ENCODE measurements at places on chromosomes 3 and 15.

DNA sequence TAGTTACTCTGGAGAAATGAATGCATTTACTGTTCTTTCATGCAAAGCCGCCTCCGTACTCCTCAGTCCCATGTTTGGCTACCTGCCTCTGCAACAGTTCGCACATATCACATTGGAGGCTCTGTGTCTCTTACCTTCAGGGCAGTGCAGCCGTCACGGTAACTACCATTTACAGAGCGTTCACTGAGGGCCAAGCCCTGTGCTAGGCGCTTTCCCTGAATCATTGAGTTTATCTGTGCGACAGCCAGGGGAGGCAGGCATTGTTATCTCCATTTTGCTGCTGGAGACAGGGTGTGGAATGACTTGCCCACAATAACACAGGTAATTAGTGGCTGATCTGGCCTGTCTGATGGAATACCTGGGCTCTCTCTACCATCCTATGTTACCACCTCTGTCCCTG lies 115.0 kb downstream of the THSD4 start:
- no peak for DNase-seq

DNA sequence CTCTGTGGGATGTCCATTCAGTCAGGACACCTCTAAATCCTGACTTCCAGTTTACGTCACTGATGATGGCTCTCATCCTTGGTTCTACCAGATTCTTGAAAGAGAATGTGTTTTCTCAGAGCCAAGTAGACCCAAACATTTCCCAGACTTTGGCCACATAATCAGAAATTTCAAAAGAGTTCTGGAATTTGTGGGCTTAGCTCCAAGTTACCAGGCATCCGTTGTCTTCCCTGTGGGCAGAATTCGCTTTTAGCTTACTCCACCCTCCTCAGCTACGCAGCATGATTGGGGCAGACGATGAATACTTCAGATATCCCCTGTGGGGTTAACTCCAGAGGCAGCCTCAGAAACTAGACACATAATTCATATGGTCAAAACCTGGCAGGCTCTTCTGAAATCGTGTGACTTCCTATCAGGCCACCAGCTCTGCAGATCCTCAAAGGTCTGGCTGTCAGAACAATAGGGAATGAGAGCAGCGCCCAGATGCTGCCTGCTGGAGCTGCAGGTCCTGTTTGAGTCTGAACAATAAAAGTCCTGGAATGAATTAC lies 30.6 kb downstream of the CRTC3 start:
- no peak for DNase-seq

DNA sequence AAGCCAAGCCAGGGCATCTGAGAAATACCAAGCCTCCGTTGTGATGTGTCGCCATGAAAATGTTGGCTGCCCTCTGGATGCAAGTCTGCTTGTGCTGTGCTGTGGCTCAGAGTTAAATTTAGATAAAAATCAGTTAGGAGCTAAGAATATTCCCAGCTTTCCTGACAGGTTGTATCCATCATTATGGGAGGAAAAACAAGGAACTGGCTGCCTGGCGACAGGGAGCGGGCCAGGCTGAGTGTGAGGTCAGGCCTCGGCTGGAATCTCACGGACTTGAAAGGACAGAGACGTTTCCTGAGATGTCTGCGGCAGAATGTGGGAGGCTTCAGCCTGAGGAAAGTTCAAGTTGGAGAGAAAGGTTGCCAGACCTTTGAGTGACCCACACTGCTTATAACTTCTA lies 213.8 kb downstream of the THSD4 start:
- no peak for DNase-seq

DNA sequence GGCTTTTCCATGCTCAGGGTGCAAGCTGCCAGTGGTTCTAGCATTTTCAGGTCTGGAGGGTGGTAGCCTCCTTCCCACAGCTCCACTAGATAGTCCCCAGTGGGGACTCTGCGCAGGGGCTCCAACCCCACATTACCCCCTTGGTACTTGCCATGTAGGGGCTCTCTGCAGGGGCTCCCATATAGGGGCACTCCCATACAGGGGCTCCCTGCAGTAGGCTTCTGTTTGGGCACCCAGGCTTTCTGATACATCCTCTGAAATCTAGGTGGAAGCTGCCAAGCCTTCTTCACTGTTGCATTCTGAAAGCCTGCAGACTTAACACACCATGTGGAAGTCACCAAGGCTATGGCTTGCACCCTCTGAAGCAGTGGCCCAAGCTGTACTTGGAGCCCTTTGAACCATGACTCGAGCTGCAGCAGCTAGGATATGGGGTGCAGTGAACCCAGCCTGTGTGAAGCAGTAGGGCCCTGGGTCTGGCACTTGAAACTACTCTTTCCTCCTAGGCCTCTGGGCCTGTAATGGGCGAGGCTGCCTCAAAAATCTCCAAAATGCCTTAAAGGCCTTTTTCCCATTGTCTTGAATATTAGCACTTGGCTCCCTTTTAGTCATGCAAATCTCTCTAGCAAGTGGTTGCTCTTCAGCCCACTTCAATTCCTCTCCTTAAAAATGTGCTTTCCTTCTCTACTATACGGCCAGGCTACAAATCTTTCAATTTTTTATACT lies 96.4 kb downstream of the TPRA1 start:
- no peak for DNase-seq

- DNase-seq = peak; percentile 30
Observed at GRCh38 chr3:64856106-64856505, 168.3 kb upstream of the ADAMTS9 start.

- DNase-seq = no peak
Observed at GRCh38 chr3:72441284-72441994, 406.8 kb downstream of the SHQ1 start.

DNA sequence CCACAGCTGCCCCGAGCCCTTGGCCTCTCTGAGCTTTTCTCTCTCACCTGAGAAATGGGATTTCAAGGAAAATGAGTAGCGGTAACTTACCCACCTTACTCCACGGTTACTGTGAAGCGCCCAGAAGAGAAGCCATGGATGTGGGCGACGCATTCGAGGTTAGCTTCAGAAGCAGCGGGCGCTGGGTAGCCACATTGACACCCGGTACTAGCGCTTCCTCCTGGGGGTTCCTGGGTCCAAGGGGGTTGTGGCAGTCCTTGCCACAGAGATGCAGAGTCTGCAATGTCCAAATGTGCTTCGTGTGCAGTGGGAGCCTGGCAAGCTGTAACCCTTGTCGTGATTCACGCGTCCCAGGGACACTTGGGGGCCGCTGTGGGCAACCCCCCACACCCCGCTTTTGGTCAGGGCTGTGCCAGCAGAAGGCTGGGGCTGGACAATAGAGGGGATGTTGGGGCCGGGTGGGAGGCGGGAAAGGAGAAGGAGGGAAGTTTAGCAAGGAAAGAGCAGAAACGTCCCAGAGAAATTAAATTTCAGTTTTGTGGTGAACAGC lies 41.4 kb upstream of the FURIN start:
- DNase-seq = no peak

GRCh38 chr15:23797747-23798446 lies 110.8 kb upstream of the NDN start:
- peak; percentile 87 for DNase-seq

- DNase-seq = no peak
Observed at GRCh38 chr3:120275618-120276017, 9.4 kb downstream of the GPR156 start.

DNA sequence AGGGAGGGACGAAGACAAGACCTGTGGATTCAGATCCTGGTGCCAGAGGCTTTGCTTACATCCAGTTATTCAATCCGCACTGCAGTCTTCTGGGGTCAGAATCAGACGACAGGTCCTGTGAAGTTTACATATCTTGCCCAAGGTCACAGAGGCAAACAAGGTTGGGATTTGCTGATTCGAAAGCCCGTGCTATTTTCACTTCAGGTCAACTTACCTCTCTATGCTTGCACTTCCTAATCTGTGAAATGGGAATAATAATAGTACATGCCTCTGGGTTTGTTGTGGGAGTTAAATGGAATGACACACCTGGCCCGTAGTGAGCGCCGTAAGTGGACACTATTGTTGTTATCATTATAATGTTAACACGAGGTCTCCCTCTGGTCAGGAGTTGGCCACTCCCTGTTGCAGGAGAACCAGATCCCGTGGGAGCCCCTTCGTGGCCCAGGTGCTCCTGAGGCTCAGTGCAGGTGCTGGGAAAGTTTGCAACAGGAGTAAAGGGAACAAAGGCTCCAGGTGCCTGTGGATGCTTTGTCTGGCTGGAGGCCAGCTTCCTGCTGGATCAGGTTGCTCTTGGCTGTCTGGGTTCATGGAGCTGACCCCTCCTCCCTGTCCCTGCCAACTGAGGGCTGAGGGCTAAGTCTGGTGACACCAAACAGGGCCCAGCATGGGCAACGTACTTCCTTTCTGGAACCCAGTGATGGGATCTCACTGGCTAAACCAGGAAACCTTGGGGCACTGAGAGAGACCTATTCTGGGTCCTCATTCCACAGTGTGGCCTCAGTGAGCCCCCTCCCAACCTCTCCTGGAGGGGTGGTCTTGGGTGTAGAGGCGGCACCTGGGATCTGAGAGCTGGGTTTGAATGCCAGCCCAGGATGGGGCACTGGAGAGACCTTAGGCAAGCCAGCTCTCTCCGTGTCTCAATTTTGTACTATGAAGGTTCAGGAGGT lies 40.1 kb upstream of the SEMA4B start:
- DNase-seq = no peak

DNA sequence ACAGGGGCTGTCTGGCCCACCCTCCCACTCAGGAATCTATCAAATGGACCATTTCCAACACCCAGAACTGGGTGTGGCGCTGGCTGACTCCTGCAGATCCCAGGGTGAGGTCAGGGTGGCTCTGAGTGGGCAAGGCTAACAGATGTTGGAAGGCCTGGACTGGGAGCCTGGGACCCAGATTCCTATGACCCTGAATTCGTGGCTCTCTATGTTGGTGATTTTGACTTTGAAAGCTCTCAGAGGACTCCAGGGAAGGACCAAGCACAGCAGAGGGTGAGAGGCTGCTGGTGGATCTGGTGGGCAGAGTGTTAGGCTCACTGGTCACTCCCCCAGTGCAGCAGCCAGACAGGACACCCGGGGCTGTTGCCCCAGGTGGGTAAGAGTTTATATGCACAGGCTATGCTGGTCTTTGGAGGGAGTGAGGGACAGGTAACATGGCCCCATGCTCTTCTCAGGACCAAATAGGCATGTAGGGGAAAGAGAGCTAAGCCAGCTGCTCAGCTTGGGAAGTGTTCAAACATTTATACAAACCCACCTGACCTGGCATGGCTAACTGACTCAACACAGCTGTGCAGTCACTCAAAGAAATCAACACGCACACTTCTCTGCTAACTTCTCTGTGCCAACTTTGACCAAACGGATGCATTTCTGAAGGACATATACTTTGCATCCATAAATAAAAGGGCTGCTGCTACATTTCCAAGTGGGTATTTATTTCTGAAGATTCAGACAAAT lies 62.6 kb upstream of the RAB6B start:
- DNase-seq = no peak

All from NCI-H1436 treated with DMSO at 0.1 percent for 48 hours (cell line).